ENCODE measurements at places on chromosomes 2 and 18.

DNA sequence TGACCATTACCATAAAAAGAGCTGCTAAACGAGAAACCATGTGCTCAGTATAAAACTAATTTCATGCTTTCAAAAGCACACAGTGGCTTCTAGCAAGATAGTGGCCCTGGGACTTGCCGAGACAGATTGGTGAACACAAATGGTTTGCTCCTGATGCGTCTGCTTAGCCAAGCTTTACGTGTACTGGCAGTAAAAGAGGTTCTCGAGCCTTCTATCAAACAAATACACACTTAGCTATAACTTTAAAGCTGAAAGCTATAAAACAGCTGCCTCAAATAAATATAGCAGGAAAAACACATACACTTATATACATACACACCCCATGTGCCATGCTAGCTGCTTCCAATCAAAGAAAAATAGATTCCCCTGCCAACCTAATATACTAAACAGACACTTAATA lies 117.0 kb downstream of the ZNF385B start:
- no peak for DNase-seq

GRCh38 chr2:180910831-180911665 lies 69.4 kb upstream of the UBE2E3 start:
- DNase-seq, result no peak

DNA sequence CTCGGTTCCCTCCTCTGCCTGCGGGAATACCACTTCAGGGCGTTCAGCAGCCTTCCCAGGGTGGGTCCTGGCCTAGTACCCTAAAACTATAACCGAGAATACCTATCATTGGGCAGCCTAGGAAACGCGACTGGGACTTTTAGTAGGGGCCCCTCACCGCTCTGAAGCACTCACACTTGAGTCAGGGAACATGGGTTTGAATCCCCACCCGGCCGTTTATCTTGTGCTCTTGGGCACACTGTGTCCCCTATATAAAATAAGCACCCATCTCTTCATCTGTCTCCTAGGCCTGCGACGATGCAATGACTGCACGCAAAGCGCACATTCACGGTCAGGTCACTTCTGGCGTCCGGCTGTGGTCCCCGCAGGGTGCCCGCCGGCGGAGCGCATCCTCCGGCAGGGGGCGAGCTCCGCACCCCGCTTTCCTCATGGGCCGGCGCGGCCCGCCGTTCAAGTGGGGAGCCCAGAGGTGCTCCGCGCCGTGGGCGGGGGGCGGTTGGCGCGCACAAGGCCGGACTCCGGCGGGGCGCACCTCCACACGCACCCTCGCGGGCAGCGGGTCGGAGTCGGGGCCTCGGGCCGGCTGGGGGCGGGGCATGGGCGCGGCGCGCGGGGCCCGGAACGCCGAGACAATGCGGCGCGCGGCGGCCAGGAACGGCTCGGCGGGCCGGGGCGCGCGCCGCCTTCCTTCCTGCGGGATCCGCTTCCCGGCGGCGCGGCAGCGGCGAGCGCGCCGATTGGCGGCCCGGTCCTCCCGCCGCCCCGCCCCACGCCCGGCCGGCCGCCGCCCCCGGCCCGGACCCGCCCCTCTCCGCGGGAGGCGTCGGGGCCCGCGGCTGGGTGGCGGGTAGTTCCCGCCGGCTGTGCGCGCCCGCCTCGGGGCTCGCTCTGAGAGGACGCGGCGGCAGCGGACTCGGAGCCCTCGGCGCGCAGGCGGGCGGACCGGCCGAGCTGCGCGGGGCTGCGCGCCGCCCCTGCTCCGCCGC lies at the start of gene ASAP2:
TSS of gene ASAP2 (plus strand) at position 850 of the 986 bp plus-strand sequence. CDS start 293 bp downstream, outside the sequence.
- DNase-seq, result no peak

DNA sequence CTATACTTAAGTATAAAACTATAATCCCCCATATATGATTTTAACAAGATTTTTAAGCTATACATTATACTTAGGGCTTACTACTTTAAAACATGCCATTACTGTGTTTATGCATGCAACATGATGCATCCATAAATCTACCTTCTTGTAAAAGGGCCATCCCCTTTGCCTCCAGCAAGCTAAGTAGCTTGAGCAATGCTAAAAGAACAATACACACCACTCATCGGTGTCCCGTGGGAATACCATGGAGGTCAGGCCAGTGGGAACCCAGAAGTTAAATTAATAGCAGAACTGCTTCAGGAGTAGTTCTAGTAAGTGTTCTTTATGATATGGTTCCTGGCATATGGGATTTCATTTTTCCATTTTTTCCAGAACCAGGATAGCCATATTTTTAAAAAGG lies 37.8 kb downstream of the SH3RF3 start:
- no peak for DNase-seq

DNA sequence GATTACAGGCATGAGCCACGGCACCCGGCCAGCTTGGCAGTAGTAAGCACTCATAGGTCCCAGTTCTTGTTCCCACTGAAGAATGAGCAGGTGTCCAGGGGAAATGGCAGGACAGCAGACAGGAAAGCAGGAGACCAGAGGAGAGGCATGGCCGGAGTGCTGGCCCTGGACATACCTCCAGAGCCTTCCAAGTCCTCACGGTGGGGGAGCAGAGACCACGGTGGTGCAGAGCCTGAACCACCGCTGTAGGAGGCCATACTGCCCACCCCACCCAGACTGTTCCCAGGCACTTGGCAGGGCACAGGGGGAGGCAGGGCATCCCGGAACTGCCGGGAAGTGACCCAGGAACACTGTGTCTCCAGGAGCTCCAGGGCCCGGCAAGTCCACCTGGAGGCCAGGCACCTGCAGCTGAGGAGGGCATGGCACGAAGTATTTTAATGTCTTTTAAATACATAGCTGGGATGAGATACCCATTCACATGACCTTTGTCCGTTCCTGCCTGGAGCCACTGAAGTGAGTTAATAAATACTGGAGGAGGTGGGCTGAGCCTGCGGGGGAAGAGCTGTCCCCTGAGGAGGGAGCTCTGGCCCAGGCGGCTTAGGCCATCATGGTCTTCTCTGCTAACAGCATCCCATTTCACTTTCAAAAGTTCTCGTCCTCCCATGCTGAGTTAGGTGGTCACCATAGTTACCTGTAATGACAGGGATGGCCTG lies 49.7 kb upstream of the TFCP2L1 start:
- DNase-seq, result no peak

DNA sequence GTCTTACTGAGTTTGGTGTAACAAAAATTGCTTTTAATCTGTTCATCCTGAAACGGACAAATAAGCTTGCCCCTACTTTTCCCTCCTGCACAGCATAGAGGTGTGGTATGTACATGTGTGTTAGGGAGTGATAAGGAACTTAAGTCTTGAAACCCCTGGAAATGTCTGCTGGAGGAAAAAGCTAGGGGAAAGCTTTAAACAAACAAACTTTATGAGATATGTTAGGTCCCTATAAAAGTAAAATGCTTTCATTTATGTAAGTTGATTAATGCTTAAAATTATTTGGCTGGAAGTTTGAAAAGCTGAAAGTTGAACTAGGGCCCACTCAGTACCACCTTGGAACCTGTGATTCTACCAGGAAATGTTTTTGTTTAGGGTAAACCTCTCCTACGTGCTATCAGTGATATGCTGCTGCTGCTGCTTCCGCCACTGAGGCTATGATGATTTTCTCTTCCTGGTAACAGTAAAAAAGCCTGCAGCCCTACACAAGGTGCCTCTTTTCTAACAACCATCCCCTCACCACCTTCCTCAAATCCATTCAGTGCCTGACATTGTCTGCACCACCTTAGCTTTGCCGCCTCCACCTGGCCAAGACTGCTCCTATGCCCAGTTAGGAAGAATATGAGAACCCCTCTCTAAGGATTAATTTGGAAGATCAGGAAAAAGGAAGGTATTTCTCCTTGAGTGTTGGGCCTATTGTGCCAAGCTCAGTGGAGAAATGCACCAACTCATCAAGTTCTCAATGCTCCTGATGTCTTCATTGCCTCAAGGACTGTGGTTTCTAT lies 2.5 kb upstream of the YES1 start:
- no peak for DNase-seq

GRCh38 chr2:221270806-221271205 lies 301.3 kb downstream of the EPHA4 start:
- DNase-seq, result no peak

GRCh38 chr2:37203708-37204107 lies 7.4 kb downstream of the CEBPZOS start:
- no peak for DNase-seq

- no peak for DNase-seq
Observed at GRCh38 chr2:231270221-231271114, 72.0 kb downstream of the ARMC9 start.

DNA sequence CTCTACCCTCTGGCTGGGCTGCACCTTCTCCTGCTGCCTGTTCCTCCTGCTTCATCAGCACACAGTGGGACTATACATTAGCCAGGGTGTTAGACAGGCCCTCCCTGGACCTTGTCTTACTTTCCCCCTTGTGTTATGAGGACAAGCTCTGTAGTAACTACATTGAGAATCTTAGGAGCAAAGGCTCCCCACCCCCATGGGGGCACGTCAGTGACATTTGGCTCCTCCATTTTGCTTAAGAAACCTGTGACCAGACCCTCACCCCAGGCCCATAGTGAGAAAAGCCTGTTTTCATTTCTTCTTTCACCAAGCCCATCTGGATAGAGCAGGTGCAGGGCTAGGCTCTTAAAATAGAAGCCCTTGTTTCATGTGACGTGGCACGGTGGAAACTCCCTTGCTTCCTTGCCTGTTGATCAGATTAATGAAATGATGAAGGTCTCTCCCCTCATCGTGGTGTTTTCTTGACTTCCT lies 146.7 kb downstream of the RPIA start:
- DNase-seq, result no peak

DNA sequence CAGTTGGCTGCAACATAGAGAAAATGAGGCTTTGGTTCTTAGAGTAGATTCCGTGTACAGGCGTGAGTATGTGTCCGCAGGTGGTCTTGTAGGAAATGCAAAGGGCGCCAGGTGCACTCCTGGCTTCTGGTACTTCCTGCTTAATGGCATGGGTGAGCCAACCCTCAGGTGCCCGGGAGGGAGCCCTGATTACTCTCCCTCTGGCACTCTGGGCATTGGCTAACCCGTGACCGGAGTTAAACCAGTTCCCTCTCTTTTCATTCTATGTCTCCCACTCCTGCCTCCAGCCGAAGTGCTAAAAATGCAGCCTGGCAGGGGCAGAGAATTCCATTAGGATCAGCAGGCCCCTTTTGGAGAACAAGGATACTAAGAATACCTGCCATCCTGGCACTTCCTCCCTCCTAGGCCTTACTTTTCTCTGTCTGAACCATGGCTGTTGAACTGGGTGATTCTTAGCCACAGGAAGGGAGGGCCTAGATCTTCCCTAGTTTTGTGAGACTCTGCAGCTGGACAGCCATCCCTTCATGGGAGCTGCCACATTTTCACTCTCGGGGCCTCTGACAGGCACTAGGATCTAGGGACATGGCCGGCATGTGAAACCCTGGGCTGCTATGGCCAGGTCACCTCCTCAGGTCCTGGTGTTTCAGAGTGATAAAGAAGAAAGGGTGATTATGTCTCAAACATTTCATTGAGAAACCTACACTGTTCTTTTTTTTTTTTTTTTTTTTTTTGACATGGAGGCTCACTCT lies 6.5 kb downstream of the MERTK start:
- no peak for DNase-seq

- DNase-seq, result no peak
Observed at GRCh38 chr2:157902692-157903091, 26.6 kb upstream of the ACVR1 start.

DNA sequence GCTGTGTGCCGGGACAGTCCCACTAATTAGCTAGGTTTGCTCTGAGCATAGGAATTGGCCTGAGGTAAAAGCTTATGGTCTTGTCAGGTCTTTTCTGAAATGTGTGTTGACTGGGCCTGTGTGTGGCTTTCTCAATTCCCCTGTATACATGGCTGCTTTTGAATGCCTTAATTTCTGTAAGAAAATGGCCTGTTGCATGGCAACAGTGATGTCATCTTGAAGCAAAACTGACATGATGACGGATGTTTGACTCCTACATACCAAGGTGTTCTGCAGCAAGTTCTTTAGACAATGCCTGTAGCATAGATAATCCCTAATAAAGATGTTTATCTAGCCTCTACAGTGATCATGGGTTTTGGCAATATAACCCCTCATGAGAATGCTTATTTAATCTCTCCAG lies 198.5 kb downstream of the OTX1 start:
- DNase-seq, result no peak

DNA sequence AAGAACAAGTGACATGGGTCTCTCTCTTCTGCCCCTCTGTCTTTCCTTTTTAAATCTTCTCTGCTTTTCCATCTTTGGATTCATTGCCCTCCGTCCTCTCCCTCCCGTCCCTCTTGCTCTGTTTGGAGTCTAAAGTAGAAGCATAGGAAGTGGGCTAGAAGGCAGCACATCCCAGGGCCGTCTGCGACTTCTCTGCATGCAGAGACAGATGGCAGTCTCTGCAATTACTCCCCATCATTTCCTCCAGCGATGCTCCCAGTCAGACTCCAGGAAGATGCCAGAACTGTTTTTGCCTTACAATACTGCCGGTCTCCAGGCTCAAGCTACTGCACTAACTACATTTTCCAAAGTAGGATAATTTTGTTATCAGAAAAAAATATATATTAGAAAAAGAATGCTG lies 35.2 kb upstream of the LPIN2 start:
- DNase-seq, result no peak
